ENCODE measurements at places on chromosomes 13 and 19. TPM values are rescaled to one million over a fixed set of nuclear protein-coding genes. Genes with fewer than 3 reads are reported as not detected.

- no peak for DNase-seq
Measured at GRCh38 chr13:84294576-84294975, 412.3 kb upstream of the SLITRK1 start.

DNAAF3 gene
- total RNA-seq: not detected

DNA sequence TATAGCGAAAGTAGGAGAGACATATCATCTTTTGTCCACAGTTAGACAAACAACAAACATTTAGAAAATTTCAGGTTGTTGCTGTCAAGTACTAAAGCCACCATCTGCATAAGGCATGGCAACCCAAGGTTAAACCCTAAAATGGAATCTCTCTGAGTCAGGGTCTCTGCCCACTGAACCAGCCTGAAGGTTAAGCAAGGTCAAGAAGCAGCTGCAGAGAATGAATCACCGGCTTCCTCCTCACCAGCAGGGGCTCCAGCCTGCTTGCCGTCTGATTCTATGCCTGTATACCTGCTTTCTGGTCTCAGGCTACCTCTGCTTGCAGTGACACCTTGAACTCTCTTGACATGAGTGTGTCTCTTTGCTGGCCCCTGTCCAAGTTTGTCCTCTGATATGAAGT is 726.2 kb upstream of the SGCG start:
- no peak for DNase-seq

GRCh38 chr13:100473087-100473486 is 115.5 kb downstream of the GGACT start:
- no peak for DNase-seq

GRCh38 chr13:73521290-73521624 is 462.5 kb downstream of the KLF5 start:
- no peak for DNase-seq

GRCh38 chr19:14096272-14096992 is 5.9 kb upstream of the SAMD1 start:
- DNase-seq: no peak

GRCh38 chr19:799076-799881 is 2.0 kb downstream of the PTBP1 start:
- DNase-seq: no peak

Data from activated naive CD8-positive, alpha-beta T cell treated with anti-CD3 and anti-CD28 coated beads for 36 hours (primary cell).